Breast epithelium (tissue), 4 donors: ENCODE measurements at places on chromosomes 3 and 15. TPM values are rescaled to one million over a fixed set of nuclear protein-coding genes. Genes with fewer than 3 reads are reported as not detected.

- DNase-seq = no peak
These were observed 10.5 kb downstream of the PTX3 start for GRCh38 chr3:157447026-157447694.

- no peak for DNase-seq
These were observed 20.5 kb downstream of the POLR2M start for GRCh38 chr15:57727031-57727430.

Gene EXD1
- not detected for total RNA-seq

- no peak for DNase-seq
These were observed 80.5 kb downstream of the SNRK start for GRCh38 chr3:43366885-43367284.
